ENCODE measurements at places on chromosomes 2 and 18.

- no peak for DNase-seq
Observed at GRCh38 chr2:213098612-213099011, 52.8 kb downstream of the IKZF2 start.

DNA sequence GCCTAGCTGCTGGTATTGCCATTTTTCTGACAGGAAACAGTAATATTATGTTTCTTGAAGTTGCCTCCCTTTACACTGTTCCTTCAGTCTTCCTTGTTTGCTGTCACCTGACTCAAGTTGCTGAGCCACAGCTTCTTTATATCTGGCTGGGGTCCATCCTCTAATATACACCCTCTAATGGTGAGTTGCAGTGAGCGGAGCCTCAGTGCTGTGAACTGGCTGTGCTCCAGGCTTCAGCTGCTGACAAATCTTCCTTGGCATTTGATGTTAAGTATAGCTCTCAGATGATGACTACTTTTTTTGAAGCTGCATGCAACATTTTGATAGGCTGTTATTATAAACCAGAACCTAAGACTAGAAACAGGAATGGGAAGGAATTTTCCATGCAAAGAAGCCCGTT is 366.7 kb downstream of the NUP35 start:
- DNase-seq, result peak; percentile 60

DNA sequence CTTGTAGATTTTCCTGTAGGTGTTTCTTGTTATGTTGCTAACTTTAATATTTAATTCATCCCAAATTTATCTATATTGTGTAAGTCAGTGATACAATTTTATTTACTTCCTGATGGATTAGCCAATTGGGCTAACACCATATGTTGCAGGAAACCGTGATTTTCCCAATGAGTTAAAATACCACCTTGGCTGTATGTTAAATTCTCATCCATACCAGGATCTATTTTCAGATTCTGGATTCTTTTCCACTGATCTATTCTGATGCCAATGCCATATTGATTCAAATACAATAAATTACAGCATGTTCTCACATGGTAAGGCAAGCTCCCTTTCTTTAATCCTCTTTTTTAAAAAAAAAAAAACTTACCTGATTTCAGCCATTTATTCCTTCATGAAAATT is 85.8 kb upstream of the DNAJC10 start:
- no peak for DNase-seq

DNA sequence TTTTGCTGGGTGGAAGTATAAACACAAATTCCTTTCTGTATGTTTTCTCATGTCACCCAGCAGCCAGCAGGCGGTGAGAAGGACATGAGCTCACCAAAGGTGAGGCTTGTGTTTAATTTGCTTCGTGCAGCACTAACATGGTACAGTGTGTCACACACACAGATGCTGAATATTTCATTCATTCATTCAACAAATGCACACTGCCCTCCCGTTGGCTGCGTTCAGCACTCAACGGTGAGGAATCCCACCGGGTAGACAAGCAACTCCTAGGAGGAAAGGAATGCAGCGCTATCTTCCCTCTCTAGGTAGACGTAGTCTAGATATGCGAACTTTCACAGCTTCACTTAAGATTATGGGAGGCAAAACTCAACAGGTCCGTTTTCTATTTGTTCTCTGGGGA is 85.1 kb downstream of the LONRF2 start:
- no peak for DNase-seq

DNA sequence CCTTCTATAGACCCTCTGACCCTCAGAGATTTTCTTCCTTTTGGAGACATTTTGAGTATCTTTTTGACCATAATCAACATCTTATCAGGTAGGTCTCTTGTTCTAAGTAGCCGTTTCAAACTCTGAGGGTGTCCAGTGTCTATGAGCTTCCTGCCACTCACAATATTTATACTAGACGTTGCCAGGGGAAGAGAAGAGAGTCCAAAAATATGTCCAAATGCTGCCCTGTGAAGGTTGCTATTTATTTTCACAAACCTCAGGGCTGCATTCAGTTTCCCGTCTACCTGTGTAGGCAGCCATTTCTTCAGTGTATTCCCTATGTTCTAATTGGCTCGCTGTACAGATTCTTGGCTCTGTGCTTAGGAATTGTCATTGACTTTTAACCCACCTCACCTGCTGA is 986 bp upstream of the DSG1 start:
- DNase-seq, result no peak

DNA sequence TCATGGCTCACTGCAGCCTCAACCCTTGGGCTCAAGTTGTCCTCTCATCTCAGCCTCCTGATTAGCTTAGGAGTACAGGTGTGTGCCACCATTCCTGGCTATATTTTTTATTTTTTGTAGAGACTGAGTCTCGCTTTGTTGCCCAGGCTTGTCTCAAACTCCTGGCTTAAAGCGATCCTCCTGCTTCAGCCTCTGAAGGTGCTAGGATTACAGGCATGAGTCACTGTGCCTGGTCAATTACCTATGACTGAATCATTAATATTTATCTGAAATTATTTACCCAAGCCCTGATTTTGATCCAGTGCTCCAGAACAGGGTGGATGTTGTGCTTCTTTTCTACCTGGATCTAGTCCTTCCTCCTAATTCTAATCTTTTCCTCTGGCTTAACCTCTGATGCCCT is 87.8 kb downstream of the MAP2 start:
- DNase-seq, result no peak

DNA sequence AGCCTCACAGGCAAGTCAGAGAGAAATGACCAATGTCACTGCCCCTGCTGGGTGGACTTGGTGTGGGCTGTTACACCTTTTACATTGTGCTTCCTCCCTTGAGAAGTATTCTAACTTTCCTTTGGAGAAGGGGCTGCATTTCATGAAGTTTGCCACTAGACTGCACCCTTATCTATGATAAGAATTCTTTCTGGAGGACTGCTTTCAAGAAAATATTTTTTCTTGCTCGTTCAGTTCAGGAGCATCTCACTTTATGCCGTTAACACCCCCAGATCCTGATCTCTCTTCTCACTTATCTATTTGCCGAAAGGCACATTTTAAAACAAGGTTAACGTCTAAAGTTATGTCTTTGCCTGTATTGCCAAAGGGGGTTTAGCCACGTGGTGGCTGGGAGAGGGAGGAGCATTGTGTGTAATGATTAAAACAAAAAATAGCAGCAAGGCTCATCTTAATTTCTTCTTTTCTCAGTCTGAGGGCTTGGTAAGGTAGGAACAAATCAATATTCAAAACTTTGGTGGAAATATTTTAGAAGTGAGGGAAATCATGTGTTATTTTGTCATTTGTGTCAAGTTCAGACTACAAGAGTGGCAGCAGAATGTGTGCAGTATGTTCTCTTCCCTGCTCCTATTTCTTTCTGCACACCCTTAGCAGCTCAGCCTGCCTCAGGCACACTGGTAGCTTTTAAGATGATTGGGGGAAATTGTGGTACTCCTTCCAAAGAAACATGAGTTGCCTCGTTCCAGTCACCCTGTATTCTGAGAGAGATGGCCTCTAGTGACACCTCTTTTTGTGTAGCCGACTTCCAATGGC is 1.6 kb upstream of the IGFBP5 start:
- peak; percentile 49 for DNase-seq

- DNase-seq, result no peak
Observed at GRCh38 chr2:127046579-127046978, 60.4 kb downstream of the BIN1 start.

- no peak for DNase-seq
Observed at GRCh38 chr2:230980468-230980867, 15.5 kb upstream of the SPATA3 start.

DNA sequence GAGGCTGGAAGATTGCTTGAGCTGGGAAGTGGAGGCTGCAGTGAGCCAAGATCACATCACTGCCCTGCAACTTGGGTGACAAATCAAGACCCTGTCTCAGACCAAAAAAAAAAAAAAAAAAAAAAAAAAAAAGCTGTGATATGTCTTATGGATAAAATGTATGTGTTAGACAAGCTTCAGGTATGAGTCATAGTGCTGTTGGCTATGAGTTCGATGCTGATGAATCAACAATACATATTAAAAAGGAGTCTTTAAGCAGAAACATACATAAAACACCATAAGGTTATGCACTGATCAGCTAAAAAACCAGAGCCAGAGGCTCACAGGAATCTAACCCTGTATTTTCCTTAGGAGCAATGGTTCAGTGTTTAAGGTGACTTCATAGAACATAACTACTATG is 332.3 kb downstream of the NCKAP5 start:
- DNase-seq, result peak; percentile 1

DNA sequence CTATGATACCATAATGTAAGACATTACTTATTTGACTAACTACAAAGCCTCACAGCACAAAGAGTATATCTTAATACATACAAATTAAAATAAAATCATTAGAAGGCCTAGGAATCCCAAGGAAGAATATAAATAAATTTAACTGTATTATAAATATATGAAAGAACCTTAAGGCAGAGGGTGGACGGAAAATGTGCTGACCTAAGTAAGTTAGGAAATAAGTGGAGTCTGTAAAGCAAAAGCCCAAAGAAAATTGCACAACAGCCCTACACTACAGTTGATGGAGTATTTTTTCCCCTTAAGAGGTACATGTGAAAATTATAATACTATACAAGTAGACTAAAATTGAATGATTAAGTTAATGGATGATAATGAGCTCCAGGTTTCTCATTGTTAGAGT is 710.1 kb downstream of the NR4A2 start:
- DNase-seq, result no peak

- DNase-seq, result peak; percentile 93
Observed at GRCh38 chr2:152611458-152612231, 105.6 kb downstream of the PRPF40A start.

DNA sequence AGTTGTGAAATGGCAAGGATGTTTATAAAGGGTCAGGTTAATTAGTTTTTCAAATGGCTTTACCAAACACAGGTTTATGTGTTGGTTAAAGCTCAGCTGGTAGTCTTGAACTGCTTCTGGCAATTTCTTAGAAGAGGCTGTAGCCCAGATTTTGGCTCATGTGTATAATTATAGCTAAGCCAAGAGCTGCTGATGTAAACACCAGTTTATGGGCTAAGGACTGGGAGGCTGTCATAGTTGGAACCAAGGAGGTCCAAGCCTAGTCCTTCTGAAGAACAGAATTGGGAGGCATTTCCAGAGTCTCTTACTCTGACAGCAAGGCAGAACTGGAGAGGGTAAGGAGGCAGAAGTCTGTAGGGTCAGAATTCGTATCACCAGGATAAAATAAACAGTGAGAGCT is 25.4 kb downstream of the UBE2E3 start:
- no peak for DNase-seq

DNA sequence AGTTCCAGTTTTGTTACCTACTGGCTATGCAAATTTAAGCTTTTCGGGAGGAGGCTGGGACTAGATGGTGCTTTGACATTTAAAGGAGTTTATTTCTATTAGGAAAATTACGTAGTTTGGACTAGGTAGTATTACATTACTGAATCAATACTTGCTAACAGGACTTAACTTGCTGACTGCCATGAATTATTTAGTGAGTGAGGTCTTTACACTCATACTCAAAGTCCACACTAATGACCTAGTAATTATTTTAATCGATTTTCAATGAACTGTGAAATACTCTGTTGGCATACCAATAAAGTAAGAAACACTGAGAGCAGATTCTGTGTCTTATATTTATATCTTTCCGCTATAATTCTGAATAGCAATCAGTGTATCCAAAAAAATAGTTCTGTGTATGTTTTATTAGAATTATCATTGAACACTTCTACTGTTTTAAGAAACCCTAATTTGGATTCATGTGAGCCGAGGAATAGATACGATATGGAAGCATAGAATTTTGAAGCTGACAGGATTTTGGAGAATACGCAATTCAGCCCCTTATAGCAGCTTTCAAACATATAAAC is 55.0 kb downstream of the CHST9 start:
- DNase-seq, result no peak

DNA sequence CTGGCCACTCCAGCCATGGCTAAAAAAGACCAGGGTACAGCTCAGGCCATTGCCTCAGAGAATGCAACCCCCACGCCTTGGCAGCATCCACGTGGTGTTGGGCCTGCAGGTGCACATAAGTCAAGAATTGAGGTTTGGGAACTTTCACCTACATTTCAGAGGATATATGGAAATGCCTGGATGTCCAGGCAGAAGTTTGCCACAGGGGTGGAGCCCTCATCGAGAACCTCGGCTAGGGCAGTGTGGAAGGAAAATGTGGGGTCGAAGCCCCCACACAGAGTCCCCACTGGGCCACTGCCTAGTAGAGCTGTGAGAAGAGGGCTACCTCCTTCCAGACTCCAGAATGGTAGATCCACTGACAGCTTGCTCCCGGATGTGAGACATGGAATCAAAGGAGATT is 477.3 kb downstream of the LPIN1 start:
- no peak for DNase-seq

DNA sequence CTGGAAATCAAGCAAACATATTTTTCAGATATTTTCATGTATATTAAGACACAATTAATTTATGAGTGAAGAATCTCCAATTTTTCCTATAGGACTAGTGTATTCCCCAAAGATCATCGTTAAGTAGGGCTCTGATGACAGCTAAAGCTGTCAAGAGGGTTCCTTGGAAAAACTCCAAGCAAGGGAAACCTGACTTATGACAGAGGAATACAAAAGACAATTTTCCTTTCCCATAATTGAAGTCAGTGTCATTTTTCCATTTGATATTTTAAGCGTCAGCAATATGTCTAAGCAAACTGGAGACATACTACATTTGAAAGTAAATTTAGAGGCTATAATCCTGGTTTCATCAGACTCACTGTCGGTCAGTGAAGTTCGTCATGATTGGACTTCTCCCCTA is 36.1 kb downstream of the RIT2 start:
- no peak for DNase-seq

- DNase-seq, result no peak
Observed at GRCh38 chr2:55609938-55610578, 7.4 kb downstream of the PPP4R3B start.

DNA sequence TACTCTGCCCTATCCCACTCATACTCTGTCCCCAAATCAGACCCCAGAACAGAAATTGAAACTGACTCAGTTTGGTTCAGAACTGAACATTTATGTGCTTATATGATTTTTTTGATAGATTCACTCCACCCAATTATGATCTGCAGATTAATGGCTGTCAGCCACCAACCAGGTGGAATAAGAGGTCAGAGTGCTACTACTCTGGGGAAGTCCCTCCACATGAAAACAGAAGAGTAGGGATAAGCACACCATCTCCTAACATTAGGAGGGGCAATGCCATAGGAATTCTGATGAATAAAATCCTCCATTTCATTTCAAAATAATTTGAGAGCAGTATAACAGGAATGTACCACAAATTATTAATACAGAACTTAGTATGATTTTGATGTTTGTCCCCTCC is 36.3 kb upstream of the UGP2 start:
- DNase-seq, result no peak

DNA sequence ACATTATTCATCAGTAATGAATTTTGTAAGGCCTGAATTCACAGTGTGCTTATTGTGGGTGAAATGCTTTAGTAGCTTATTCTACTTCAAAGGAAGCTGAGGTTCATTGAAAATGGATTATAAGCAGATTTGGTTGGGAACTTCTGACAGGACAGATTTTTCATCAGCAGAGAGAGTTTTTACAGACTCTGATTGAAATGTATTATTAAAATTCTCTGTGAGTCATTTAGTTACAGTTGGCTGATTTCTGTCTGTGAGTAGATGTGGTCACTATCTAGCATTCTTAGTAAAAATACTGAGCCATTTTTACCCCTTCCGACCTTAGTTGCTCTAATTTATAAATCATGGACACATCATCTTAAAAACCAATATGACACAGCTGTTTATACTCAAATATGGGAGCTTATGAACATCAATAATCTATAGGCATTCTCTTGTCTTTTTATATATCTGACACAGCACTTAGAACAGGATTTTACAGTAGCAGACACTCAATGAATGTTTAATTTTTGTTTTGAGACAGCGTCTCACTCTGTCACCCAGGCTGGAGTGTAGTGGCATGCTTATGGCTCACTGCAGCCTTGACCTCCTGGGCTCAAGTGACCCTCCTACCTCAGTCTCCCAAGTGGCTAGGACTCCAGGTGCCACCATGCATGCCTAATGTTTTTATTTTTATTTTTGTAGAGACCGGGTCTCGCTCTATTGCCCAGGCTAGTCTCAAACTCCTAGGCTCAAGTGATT is 239.6 kb downstream of the BABAM2 start:
- DNase-seq, result peak; percentile 52

Data from fibroblast of mammary gland (primary cell).